ENCODE measurements at places on chromosomes 2 and 18.
A peak's percentile ranks its signal among the peaks of the same experiment; 100 is the strongest.

GRCh38 chr2:26488463-26489212, 10.7 kb upstream of the OTOF start:
- DNase-seq, result no peak

- no peak for DNase-seq
Measured at GRCh38 chr18:65659912-65660311, 90.9 kb upstream of the CDH7 start.

- DNase-seq, result no peak
Measured at GRCh38 chr2:190412966-190413365, 4.8 kb downstream of the MFSD6 start.

- no peak for DNase-seq
Measured at GRCh38 chr2:193670478-193670877, 1475.7 kb upstream of the TMEFF2 start.

GRCh38 chr2:228367356-228367755, 185.9 kb upstream of the SPHKAP start:
- DNase-seq, result no peak

- no peak for DNase-seq
Measured at GRCh38 chr2:241190291-241190981, 2.0 kb downstream of the ANO7 start.

- no peak for DNase-seq
Measured at GRCh38 chr2:240419271-240419670, 16.2 kb upstream of the GPC1 start.

DNA sequence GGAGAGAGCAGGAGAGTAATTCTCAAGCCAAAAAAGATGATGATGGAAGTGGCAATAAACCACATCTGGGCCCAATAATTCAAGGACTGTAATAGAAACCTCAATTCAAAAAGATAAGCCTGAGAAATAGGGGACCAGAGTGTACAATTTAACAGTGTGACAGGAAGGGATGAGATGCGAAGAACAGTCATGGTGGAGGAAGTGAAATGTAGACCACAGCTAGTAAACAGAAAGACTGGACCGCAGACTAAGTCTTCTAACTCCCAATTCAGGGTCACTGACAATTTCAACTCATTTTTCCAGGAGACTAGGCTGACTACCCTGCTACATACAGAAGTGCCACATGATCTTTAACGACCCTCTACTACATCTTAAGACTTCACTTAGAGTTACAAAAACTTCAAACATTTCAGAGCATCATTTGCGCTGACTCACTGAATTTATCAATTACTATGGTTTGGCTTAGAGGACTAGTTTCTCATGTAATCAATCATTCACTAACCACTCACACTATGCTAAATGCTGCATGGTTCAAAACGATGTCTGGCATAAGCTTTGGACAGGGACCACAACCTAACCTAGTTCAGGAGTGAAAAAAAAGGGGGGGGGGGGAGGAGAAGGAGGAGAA, 9.0 kb downstream of the CUL3 start:
- no peak for DNase-seq

DNA sequence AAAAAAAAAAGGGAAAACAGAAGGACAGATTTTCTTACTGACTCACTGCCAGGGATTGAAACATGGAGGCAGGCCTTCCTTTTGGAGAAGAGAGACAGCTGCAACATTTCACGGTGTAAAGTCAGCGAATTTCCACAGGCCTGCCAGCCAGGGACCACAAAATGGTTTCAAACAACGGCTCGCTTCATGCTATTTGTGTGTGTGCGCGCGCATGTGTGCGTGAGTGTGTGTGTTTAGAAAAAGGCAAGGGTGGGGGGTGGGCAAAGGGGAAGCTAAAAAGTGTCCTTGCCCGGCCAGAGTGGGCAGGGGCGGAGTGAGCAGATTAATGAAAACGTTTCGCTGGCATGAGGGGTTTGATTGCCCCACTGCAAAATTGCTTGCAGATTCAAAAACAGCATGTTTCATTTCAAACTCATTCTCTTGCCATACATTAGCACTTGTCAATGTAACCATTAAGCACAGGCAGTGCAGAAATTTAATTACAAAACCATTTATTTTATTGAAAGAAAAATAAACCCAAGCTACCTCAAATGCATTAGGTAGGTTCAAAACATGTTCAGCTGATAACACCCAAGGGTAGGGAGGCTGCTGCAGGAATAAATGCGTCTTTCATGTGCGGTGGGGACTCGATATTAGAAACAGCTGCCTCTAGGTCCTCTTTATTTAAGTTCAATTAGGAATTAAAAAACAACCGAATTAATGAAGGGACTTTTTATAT, 182.1 kb upstream of the SIX2 start:
- no peak for DNase-seq

DNA sequence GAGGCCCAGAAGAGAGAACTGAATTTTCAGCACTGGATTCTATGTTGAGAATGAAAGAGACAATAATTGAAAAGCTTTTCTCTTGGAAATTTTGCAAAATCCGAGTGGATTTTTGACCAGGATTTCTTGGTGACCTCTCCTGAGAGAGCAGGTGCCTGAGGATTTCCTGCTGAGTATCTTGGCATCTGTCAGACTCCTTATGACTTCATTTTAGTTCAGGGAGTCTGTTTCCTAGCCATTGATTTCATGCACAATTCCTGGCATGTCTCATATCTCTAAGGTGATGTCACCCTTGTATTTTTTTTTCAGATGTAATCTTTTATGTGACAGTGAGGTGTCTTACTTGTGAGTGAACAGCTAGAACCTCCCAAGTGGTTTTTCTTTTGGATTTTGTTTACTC, 195.9 kb downstream of the NEDD4L start:
- DNase-seq, result no peak

GRCh38 chr2:119475857-119476244, 44.2 kb downstream of the TMEM37 start:
- DNase-seq, result no peak

DNA sequence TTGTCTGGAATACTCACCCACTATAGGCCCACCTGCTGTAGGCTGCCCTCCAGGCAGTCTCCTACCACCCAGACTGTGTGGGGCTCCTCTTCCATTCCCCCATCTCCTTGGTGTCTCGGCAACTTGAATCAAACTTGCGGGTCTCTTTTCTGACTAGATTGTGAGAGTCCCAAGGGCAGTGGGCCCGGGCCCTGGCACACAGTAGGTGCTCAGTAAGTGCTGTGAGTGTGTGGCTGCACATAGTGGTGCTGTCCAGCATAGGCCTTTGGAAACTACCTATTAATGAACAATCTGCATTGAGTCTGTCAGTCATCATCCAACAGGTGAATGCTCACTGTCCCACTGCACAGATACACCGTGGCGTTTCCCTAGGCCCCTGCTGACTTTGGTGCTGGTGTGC, 43.6 kb upstream of the ASB1 start:
- DNase-seq, result no peak

GRCh38 chr18:44807766-44808165, 127.1 kb downstream of the SETBP1 start:
- no peak for DNase-seq

GRCh38 chr2:216950547-216950946, 90.7 kb upstream of the TNP1 start:
- DNase-seq, result no peak

GRCh38 chr2:21910832-21911507, 787.2 kb downstream of the TDRD15 start:
- no peak for DNase-seq

DNA sequence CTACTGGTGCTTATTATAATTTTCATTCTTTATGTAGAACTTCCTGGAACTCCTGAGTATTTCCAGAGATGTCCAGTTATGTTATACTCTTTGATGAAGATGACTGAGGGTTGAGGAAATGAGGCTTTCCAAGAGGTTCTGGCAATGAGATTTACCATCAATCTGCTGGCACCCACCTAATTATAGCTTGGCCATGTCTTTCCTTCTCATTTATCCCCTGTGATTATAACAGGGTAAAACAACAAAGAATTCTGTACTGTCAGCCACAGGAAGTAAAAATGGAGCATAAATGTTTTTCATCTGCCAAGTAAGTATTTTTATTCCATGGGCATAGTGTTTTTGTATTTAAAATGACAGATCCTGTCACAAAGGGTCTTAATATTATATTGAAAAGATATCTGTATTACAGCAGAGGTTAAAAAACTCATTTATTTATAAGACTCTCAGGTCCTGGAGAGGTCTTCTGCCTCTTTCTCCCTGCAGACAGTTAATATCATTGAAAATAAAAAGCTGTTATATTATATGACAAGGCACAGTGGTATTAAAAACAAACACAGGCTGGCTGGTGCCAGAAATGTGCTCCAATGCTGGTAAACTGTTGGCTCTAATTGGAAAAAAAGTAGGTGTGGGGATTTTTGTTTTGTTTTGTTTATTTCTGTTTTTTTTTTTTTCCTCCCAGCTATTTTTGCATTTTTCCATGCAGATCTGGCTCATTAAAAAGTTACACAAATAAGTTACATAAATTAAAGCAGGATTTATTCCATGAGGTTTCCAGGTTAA, 1764.1 kb upstream of the CELF4 start:
- DNase-seq, result no peak

GRCh38 chr2:238202326-238203093, 985 bp downstream of the ILKAP start:
- peak; percentile 14 for DNase-seq

- DNase-seq, result peak; percentile 79
Measured at GRCh38 chr2:207311316-207312005, 145.7 kb upstream of the KLF7 start.

GRCh38 chr2:46277431-46278190, 19.6 kb upstream of the EPAS1 start:
- DNase-seq, result no peak

DNA sequence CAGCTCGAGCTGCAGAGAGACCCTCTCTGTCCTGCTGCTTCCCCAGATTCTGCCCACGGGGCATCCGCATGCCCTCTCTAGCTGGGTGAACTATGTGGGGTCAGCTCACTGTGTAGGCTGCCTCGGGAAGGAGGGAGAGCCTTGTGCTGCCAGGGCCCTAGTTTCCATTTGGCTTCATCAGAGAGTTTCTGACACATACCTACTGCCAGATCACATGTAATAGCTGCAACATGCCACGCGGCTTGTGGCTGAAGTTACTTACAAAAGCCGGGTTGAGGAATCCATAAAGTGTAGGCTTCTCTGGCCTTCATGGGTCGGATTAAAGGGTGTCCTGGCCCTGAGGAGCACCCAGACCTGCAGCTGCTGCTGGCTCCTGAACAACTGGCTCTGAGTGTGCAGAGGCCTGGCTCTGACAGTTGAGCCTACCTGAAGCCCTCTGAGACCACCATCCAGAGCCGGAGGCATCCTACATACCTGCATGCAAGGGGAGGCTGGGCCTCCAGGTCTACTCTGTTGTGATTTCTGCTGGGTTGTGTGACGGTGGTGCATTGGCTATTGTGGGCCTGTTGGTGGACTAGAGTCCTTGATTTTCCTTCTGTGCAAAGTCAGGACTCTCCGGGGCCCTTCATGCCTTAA, 130.0 kb downstream of the SH3RF3 start:
- no peak for DNase-seq

- DNase-seq, result no peak
Measured at GRCh38 chr2:55252832-55253231, 16.2 kb downstream of the MTIF2 start.

- DNase-seq, result no peak
Measured at GRCh38 chr2:235255693-235256092, 238.2 kb upstream of the AGAP1 start.

DNA sequence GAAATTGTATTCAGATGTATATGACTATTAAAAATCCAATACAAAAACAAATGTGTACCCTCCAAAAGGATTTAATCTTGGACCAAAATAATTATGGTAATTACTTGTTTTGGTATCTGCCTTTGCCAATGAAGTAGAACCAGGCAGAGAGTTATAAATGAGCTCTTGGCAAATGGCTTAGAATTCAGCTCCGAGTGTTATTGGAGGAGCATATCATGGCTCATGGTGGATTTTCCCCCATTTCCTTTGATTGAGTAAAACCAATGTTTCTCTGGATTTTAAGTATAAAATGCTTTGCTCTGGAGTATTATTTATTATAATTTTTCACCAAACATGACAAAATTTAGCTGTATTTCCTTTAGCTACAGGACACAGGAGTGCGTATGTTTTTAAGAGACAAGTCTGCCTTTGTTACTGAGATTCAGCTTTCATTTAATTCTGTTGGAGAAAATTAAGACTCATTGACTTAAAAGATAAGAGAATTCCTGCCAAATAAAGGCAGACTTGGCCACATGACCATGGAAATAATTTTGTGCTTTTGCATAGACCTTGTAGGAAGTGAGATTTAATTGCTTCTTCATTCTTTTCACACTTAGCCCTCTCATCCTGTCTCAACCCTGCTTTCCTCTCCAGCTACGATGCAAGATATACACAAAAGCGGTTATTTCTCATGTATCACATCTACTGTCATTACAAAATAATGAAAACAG, 281.0 kb upstream of the SOX11 start:
- DNase-seq, result no peak

DNA sequence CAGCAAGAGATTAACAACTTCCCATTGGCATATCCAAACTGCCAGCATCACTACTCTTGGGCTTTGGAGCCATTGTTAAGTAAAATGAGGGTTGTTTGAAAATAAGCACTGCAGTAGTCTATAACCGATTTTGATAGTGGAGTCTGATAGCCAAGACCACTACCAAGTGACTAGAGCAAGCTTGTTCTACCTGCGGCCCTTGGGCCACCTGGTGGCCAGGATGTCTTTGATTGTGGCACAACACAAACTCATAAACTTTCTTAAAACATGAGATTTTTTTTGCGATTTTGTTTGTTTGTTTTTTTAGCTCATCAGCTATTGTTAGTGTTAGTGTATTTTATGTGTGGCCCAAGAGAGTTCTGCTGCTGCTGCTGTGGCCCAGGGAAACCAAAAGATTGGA, 11.0 kb downstream of the UBE2E3 start:
- DNase-seq, result no peak

DNA sequence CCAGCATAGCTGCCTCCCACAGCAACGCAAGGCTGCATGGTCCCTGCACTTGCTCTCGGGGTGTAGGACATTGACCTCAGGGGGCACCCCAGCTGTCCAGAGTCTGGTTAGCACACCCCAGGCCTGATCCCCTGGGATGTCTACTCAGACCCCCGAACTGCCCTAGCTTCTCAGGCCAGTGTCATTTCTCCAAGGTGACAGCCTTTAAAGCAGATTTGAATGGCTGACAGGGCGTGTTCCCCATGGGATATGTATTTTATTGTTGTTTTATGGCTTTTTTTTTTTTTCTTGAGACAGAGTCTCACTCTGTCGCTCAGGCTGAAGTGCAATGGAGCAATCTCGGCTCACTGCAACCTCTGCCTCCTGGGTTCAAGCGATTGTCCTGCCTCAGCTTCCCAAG, 40.8 kb upstream of the PTMA start:
- DNase-seq, result no peak

DNA sequence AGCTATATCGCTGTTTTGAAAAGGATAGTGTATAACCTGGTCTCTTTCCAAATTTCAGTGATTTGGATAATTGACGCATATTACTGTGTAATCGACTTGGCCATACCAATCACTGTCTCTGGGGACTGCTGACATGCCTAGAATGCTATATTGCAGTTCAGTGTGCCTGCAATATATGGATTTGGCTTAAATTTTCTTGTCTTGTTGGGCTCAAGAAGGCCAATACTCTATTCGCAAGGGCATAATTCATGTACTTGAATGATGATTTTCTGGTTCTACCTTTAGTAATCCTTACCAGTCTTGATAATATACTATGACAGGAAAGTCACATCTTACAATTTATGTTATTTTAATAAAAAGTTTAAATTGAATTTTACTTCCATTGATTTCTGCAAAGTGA, 21.7 kb upstream of the THUMPD2 start:
- no peak for DNase-seq

GRCh38 chr2:199659207-199659606, 191.8 kb downstream of the FTCDNL1 start:
- peak; percentile 5 for DNase-seq
